Body of pancreas (tissue), 4 donors: ENCODE measurements at places on chromosomes 3 and 15. TPM values are rescaled to one million over a fixed set of nuclear protein-coding genes. Genes with fewer than 3 reads are reported as not detected.
A peak's percentile ranks its signal among the peaks of the same experiment; 100 is the strongest.

DNA sequence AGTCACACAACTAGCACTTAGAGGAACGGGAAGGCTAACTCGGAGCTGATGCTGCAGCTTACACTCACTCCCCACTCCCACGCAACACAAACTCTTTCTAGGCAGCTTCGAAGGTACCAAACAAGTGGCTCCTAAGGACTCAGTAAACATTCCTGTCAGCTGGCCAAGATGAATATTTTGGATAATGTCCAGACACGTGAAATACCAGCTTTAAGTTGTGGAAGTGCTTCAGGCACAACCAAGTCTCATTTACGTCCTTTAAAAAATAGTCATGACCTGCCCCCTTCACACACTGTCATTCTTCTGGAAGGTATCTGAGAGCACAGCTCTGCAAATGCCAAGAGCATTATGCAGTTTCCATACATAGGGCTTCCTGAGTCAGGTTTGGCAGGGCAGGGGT, 1005.9 kb upstream of the CFAP20DC start:
- DNase-seq = no peak

The NFKBIZ gene
- total RNA-seq = 30.1 TPM

GRCh38 chr3:135989242-135989641, 23.7 kb downstream of the PPP2R3A start:
- DNase-seq = no peak

The PLSCR2 gene
- not detected for total RNA-seq

The C3orf85 gene
- not detected for total RNA-seq

GRCh38 chr3:190499122-190499521, 14.8 kb upstream of the IL1RAP start:
- no peak for DNase-seq

The ZFAND6 gene
- 39.7 TPM for total RNA-seq

DNA sequence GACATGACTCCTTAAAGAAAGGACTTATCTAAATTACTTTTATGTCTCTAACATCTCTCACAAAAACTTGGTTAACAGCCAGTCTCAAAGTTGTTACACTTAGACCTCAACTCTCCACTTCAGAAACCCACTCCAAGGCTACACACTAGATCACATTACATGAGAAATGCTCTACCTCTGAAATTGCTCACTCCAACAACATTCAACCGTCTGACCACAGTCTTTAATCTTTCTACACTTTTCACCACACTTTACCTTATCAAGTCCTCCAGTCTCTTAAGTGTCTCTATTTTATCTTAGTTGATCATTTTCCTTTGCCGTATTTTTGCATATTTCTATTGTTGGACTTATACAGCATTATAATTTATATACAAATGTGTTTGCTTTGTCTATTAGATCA, 5.8 kb downstream of the SLC12A6 start:
- DNase-seq = no peak

DNA sequence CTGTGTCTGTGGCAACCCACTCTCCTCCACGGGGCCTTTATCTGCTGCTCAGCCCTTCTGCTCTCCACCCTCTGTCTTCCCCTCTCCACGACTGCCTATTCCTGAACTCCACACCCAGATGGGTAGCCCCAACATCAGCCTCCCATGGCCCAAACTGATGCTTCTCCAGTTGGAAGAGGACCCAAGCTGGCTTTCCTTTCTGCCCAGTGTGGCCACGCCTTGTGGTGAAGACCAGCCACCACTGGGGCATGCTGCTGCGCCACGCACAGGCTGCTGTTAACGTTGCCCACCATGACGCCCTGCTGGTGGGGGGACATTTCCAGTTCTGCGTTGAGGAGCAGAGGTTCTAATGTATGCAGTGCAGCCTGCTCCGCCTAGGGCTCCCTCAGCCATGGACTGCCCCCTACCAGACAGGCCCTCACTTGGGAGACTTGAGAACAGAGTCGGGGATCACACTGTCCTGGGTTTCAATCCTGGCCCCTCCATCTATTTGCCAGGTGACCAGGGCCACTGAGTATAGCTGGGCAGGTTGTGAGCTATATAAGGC, 26.9 kb downstream of the CFAP100 start:
- no peak for DNase-seq

DNA sequence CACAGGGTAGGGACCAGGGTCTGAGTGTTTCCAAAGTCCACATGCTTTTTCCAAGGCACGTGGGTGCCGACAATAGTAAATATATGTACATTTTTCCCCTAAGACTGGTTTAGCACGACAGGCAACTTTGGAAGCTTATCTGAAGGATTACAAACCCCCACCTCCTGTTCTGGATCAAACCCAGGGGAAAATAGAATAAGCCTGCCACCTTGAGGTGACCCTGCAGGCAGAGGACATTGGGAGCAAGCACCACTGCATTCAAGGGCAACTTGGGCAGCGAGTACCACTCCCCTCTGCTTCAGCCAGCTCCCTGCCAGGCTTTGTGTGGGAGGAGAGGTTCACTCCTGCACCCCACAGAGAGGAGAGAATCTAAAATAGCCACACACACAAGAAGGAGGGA, 44.8 kb downstream of the KBTBD12 start:
- DNase-seq = peak; percentile 49

DNA sequence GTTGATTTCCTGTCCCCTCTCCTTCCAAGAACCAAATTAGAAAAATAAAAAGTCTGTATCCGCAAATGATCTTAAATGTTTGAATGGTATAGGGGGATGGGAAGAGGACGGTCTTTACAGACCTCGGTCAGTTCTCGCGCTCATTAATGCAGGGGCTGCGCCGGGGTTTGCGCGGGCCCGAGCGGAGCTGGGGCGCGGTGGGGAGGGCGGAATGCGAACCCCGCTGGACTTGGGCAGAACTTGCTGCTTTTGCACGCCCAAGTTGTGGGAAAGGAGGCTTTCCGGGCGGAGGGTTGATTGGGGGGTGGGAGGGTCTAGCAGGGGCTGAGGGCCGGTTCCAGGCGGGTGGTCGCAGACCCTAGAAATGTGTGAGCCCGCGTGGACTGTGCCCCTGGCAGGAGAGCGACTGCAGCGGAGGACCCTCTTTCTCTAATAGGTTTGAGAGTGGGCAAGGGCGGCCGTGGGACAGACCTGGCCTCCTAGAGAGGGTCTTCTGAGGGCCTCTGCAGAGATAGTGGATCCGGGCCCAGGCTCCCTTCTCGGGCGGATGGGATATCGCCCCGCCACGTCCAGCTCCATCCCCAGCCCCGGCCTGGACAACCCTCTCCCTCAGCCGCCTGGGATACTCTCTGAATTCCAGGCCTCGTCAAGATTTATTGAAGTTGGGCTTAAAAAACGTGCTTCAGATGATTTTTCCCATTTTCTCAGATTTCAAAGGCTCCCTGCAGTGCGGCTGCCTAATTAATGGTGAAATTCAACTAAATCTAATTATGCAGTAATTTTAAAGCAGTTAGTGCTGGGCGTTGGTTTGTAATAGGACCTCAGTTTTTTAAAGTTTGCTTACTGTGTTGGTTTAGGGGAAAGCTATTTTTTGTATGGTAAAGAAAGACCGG, 11.3 kb downstream of the NR2F2 start:
- DNase-seq = no peak

- no peak for DNase-seq
Measured at GRCh38 chr3:59450946-59451763, 401.3 kb upstream of the CFAP20DC start.

The CFAP92 gene
- not detected for total RNA-seq

DNA sequence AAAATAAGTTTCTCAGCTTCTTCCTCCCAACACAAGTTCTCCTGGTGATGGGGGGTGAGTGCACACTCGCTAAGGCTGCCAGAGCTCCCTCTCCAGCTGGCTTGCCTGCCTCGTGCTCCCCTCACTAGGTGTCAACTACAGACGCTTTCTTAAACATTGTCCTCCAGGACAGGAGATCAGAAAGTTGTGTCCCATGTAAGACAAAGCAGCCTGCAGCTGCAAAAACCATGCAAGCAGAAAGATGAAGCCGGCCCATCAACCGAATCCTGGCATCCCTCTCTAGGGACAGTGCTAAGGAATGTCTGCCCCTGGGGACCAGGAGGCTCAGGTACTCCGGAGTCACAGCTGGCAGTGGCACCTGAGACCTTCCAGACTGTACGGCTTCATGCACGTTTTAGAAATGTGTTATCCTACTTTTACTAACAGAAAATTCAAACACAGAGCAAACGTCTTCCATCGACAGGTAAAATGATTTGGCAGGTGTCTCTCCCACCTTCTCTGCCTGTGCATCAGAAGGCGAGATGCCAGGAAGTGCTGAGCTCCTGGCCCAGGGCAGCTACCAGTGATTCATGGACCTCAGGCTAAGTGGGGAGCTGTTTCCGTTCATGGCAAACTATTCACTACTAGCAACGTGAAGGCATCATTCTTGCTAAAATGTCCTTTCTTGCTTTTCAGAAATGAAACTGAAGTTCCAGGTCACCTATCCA, 246.1 kb downstream of the ADAMTS17 start:
- DNase-seq = no peak

GRCh38 chr3:4409971-4410573, 57.0 kb downstream of the SUMF1 start:
- DNase-seq = no peak

The GOLGA8T gene
- total RNA-seq = 0.26 TPM

GRCh38 chr15:78321041-78321570, 19.0 kb upstream of the CRABP1 start:
- DNase-seq = no peak

GRCh38 chr3:159674583-159674982, 314.1 kb upstream of the IL12A start:
- no peak for DNase-seq

The ZIC4 gene
- total RNA-seq = not detected

The ZDHHC23 gene
- 7.0 TPM for total RNA-seq

The ANO10 gene
- total RNA-seq = 14.3 TPM

DNA sequence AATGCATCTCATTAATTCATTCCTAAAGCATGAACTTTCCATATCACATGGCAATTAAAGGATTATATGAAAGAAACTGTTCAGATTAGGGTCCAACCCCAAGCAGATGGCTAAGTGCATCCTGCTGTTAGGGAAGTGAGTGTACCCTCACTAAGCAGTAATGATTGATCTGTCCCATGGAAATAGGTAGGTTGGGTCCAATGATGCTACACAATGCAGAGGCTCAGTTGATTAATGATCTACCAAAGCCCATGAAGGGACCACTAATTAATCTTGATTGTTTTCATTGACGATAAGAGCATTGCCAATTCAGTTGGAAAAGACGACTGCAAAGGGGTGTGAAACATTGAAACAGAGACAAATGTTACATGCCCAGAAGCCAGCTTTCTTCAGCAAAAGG, 194.5 kb upstream of the LRTM1 start:
- DNase-seq = no peak

GRCh38 chr3:147472846-147473245, 63.7 kb downstream of the ZIC1 start:
- DNase-seq = no peak

- no peak for DNase-seq
Measured at GRCh38 chr15:30919877-30920550, 16.3 kb downstream of the FAN1 start.

DNA sequence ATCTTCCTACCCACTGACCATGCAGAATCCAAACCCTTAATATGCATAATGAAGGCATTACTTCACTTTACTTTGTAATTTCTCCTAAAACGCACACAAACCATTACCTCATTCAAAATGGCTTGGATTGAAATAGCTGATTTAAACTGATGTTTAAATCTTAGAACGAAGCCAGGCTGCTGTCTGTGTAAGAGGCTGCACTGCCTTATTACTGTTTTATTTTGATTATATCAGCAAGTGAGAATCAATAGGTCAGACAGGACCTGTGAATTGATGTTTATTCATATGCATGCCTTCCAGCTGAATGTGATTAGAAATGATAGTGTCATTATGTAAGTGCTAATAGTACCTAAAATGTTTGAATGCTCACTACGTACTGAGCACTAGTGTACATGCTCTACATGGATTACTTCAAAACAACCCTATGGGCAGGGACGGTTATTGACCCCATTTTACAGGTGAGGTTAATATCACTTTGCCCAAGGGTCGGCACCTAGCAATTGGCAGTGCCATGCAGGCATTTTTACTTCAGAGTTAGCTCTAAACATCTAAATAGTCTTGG, 314.2 kb upstream of the CBLB start:
- no peak for DNase-seq

DNA sequence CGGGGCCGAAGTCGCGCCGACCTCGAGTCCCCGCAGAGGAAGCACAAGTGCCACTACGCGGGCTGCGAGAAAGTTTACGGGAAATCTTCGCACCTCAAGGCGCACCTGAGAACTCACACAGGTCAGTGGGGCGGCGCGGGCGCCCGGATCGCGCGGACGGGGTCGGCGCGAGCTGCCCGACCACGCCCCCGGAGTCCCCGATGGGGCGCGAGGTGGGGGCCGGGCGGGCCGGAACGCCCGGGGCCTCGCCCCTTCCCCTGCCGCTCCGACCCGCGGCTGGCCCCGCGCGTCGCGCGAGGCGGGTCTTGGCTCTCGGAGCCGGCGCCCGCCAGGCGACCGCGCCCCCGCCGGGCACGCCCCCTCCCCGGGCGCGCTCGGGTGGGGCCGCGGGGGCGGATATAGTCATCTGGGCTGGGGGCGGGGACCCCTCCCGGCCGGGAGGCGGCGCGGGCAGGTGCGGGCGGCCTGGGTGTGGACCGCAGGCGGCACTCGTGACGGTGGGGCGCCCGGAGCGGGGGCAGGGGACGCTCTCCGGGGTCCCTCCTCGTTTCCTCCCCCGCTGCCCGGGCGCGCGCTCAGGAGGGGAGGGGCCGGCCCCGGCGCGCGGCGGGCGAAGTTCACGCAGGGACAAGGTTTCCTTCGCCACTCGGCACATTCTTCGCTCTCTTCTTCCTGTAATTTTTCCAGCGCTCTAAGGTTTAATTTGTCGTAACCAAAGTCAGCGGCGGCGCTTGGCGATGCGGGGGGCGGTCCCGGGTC, 1.2 kb downstream of the KLF13 start:
- DNase-seq = peak; percentile 79

The AADAC gene
- total RNA-seq = 8.0 TPM

GRCh38 chr15:96234109-96234892, 96.2 kb upstream of the NR2F2 start:
- no peak for DNase-seq

GRCh38 chr3:148158210-148158609, 539.5 kb upstream of the AGTR1 start:
- DNase-seq = peak; percentile 8
